ENCODE measurements at places on chromosomes 12 and 14.
A peak's percentile ranks its signal among the peaks of the same experiment; 100 is the strongest.

DNA sequence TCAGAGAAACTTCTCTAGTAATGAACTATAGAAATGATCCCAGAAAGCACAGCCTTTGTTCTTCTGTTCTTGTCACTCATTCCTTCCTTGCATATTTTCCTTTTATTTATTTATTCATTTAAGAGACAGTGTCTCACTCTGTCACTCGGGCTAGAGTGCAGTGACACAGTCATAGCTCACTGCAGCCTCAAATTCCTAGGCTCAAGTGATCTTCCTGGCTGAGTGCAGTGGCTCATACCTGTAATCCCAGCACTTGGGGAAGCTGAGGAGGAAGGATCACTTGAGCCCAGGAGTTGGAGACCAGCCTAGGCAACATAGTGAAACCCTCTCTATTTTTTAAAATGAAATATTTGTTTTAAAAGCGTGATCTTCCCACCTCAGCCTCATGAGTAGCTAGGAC lies 11.5 kb downstream of the TECPR2 start:
- no peak for DNase-seq

DNA sequence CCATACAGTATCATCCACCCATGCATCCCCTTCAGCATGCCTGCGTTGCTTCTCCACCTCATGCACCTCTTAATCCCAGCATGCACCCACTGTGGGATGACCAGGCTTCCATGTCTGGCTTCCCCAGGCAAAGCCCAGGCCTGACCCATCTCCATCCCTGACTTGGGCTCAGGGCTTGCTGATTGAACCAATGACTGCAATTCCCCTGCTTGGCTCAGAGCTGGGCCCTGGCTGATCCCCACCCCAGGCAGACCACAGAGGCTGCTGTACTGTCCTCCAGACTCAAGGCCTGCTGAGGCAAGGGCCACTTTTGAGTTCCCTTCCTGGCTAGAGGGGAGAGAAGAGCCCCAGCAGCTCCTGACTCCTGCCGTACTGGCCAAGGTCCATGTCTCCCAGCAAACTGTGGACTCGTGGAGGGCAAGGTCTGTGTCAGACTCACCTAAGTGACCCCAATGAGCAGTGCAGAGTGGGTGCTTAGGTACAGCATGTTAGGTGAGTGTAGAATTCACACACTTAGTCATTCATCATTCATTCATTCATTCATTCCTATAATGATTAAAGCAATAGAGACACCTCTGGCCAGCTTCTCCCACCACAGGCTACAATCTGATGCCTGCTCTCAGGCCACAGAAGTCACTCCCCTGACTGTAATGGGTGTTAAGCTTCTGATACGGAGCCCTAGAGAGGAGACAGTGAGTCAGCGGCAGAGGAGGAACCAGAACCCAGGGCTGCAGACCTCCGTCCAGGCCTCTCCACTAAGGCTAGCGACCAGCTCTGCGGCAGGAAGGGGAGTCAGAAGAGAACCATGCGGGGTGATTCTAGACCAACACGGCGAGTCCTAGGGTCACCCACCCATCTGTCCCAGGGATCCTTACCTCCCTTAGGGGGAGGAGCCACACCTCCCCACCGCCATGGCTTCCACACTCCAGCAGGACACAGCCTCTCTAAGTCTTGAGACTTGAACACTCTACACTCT lies 2.9 kb downstream of the BEGAIN start:
- no peak for DNase-seq

DNA sequence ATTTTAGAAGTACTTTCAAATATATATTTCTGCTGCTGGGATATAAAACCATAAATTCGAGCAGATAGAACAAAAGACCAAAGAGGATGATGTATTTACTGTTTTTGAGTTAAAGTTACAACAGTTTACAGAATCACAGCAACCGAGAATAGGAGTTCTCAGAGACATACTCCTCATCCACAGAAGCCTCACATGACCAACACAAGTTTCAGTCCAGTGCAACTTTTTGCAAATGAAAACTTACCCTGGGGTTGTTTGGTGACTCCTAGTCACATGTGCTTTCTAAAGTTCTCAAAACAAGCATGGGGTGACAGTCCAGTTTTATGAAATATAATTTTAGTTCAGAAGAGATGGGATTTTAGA lies 117.1 kb downstream of the PRKCH start:
- no peak for DNase-seq

- DNase-seq, result no peak
These were observed 1.7 kb downstream of the NDRG2 start for GRCh38 chr14:21023174-21023573.

- no peak for DNase-seq
These were observed 40.2 kb upstream of the FBRSL1 start for GRCh38 chr12:132449565-132450417.

GRCh38 chr12:76037130-76038103 lies 5.8 kb upstream of the PHLDA1 start:
- DNase-seq, result peak; percentile 85

DNA sequence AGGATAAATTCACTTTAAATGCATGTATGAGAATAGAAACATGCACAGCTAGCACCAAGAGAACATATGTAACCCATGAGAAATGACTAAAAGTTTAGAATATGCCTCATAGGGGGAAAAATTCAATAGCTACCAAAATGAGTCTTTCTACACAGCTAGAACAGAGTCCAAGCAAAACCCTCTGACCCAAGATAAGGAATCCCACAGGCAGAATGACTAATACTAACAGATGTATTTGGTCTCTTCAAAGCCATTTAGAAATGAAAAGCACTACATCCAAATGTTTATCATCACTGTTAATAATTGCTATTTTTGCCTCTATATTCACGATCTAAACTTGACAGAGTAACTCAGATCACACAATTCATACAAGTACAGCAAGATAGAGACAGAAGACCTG lies 44.0 kb downstream of the KICS2 start:
- DNase-seq, result peak; percentile 51

DNA sequence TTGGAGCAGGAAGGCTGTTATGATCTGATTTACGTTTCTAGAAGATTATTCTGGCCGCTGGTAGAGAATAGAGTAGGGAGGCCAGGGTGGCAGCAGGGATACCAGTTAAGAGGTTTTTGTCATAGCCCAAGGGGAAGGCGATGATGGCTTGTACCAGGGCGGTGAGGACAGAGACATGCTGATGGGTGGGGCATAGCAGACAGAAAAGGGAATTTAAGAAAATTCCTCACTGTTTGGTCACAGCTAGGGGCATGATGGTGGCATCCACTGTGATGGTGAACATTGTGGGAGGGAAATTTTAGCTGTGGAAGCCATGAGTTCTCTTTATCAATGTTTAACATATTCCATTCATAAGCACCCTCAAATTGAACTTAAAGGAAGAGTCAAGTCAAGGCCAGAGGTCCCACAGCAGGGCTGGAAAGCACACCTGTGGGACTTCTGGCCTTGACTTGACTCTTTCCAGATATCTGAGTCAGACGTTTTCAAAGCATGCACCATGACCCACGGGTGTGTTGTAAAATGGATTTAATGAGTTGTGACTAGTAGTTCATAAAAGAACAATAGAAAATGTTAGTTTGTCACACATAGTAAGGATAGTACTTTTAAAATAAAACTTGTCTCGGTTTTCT lies 134.6 kb downstream of the CHST11 start:
- peak; percentile 79 for DNase-seq

DNA sequence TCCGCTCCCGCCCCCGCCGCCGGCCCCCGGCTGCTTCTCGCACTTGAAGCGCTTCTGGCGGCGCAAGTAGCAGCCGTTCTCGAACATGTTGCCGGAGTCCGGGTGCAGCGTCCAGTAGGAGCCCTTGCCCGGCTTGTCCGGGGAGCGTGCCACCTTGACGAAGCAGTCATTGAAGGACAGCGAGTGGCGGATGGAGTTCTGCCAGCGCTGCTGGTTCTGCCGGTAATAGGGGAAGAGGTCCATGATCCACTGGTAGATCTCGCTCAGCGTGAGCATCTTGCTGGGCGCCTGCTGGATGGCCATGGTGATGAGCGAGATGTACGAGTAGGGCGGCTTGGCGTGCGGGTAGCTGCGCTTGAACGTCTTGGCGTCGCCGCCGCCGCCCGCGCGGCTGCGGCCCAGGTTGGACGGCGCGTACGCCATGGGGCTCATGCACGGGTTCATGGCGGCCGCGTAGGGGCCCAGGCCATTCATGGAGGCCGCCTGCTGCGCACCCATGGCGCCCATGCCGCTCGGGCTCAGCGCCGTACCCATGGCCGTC lies 3.0 kb downstream of the FOXA1 start:
- DNase-seq, result peak; percentile 73

DNA sequence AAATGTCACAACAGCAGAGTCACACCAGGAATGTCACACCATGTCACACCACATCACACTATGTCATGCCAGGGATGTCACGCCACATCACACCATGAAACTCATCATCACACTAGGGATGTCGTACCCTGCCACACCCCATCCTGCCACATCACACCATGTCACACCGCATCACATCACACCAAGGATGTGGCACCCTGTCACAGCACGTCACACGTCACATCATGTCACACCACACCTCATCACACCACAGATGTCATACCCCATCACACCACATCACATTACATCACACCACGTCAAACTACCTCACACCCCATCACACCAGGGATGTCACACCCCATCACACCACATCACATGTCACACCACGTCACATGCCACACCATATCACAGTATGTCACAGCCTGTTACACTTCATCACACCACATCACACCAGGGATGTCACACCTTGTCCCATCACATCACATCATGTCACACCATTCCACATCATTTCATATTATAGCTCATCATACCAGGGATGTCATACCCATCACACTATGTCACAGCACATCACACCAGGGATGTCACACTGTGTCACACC lies 90.9 kb downstream of the TMEM121 start:
- DNase-seq, result no peak

- DNase-seq, result peak; percentile 100
These were observed 7.1 kb downstream of the RHOF start for GRCh38 chr12:121786440-121786825.

GRCh38 chr12:101590383-101590782 lies 4.4 kb upstream of the MYBPC1 start:
- DNase-seq, result no peak

GRCh38 chr14:92895352-92895878 lies 27.5 kb upstream of the CHGA start:
- DNase-seq, result no peak

DNA sequence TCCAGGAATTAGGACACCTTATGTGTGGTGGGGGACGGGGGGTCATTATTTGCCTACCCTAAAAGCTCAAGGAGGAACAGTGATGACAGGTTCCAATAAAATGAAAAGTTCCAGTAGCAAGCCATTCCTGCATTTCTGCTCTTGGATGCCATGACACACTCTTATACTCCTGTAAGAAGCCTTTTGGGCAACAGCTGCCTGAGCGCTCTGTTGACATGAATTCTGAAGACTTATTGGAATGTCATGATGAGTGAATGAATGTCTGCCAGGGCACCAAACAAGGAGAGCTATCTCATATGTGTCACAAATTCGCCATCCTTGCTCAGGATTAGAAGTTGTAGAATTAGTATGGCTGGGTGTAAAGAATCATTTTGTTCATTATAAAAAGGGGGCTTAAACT lies 36.3 kb downstream of the PTGER2 start:
- DNase-seq, result no peak

DNA sequence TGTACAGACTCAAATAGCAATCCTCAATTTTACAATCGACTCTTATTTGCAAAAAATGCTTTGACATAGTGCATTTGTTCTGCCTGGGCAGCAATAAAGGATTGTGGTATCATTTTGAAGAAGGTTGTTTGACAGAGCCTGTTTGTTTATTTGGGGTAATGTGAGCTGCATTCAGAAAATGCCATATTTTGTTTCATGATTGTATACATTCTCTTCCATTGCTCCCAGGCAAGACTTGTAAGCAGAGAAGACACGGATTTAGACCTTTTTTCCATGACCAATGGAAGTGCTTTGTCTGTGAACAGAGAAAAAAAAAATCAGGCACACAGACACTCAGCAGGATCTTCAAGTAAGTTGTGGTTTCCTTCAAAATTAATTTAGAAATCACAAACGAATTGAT lies 35.5 kb upstream of the ALX1 start:
- no peak for DNase-seq

DNA sequence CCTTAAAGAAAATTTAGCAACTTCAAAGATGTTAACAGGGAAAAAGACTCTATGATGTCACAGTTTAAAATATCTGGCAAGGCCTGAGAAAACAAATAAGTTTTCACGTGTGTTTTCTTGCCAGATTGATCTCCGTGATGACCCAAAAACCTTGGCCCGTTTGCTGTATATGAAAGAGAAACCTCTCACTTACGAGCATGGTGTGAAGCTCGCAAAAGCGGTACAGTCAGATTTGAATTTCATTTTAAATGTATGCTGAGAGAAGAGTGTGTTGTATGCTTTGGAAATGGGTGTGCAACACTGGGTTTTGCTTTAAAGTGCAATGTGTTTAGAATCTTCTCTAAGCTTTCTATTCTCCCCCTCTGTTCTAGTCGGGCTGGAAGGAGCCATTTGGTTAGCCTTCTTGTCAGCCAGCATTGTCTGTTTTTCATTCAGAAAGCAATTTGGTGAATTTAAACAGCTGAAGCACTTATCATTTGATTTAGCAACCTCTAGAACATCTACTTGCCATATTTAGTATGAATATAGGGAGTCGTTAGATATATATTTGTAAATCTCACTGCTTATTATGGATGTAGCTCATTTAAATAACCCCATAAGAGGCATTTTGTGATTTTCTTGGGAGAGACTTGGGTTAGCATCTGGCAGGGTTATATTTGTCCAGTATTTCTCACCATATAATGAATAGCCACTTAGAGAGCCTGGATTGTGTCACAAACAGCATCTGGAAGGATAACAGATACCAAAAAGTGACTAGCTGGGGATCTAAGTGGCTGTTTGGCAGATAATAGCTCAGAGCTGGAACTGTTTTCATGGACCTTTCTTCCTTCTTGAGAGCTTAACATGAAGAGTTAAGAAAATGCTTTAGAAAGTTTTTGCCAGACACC lies 35.5 kb downstream of the GPHB5 start:
- DNase-seq, result no peak

DNA sequence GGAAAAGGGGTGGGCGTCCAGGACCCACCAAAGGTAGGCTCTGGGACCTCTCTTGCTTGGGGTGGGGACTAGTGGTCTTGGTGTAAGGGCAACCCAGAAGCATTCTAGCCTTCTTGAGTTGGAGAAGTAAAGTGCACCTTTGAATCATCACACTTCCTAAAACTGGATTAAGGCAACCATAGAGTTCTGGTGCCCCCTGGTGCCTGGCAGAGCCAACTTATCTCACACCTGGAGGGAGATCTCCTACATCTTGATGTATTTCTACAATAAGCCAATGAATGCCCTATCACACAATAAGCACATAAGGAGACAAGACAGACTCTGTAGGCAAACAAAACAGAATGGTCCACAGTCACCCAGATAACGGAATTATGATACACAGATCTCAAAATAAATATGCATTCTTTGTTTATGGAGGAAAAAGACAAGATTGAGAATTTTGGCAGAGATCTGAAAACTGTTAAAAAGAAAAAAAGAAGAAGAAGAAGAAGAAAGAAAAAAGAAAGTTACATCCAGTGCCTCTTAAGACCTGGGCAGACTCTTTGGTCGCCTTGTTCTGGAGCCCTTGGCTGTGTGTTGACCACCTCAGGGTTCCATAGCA lies 95.9 kb upstream of the PPP2R5C start:
- DNase-seq, result peak; percentile 85

DNA sequence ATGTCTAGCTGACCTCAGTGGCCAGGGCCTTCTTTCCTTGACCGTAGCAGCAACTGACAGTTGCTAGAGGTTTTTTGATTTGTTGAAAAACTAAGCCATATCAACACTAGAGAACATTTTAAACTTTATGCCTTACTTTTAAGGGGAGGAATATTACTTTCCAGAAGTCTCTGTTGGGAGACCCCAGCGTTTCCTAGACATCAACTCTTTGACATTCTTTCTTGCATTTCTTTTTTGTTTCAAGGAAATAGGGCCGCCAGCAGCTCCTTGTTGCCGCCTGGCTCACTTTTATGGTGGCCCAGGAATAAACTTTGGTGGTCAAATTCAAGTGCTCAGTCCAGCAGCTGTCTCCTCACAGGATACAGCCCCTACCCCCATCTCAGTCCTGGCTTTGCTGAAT lies 2.5 kb upstream of the HOXC11 start:
- no peak for DNase-seq

All from PC-3 (cell line).